AG04449 (cell line): ENCODE measurements at places on chromosomes 5 and 9.

DNA sequence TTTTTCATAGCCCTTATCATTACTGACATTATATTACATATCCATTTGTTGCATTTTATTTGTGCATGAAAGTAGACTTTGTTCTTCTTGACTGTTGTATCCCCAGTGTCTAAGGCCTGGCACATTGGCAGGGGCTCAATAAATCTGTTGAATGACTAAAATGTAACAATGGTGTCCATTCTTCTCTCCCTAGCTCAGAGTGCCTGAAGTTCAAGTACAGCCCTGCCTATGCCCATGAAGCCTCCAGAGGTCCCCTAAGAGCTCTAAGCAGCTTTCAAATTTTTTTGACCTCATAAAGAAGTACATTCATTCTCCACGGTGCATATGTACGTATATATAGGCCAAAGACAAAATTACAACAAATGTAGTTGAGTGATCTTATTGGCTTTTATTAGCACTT lies 4.2 kb upstream of the BSPRY start:
- no peak for DNase-seq

DNA sequence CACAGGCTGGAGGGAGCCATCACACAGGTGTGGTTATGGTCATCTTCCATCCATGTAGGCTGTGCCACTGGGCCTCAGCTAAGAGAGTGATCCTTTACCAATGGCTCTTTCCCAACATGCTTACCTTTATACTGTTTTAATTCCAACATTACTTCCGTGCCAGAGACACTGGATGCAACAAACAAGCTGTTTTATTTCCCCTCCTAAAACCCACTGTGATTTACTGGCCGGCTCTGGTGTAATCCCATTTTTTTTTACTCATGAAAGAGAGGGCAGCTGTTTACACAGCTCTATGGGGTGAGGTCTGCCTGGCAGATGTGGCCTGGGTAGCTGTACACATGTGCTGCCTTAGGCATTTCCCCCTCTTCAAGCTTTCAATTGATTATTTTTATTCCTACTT lies 58.5 kb downstream of the MACROH2A1 start:
- no peak for DNase-seq

- no peak for DNase-seq
These were observed 26.4 kb upstream of the RXRA start for GRCh38 chr9:134299883-134300282.

DNA sequence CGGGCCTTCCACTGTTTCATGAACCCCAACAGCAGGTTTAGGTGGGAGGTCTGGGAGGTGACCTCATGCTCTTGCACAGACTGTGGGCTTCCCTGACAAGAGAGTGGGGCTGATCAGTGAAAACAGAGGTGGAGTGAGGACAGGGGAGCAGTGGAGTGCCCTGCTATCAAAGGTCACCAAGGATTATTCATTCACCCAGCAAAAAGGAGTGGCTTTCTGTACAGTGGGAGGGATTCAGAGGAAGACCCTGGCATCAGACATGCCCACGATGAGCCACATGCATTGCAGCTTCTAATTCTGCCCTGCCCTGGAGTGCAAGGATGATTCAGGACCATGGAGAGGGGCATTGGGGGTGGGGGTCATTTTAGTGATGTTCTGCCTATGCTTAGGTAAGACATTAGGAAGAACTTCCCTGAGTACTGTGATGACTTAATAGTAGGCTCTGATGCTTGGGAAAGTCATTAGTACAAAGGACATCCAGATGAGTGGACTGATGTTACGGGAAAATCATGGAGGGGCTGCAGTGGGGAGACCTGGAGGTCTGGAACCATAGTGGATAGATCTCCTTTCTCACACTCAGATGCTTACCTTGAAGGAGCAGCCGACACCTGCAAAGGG lies 12.8 kb downstream of the TRAF1 start:
- DNase-seq: no peak

DNA sequence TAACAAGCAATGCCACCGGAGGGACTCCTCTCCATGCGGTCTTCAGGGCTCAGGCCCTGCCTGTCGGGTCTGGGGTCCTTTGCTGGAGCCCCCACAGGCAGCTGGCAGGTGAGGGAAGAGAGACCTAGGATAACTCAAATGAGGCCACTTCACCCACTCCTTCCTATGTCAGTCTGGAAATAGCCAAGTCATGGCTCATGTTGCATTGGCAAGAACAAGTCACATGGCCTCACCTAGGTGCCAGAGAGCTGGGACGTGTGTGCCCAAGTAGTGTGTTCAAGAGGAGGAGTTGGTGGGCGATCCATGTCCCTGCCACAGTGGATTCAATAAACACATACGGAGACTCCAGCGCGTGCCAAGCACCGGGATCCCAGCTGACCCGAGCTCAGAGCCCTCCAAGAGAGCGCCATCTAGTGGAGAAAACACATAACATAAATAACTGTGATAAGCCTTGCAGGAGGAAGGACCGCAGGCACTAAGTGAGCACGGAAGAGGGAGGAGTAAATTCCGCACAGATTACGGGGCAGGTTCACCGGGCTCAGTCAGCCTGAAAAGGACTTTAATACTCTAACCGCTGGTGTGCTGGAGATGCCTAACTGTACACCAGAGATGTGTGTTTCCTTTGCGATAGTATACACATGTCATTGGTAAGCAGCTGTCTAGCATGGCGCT lies 580.8 kb downstream of the CCDC171 start:
- no peak for DNase-seq

DNA sequence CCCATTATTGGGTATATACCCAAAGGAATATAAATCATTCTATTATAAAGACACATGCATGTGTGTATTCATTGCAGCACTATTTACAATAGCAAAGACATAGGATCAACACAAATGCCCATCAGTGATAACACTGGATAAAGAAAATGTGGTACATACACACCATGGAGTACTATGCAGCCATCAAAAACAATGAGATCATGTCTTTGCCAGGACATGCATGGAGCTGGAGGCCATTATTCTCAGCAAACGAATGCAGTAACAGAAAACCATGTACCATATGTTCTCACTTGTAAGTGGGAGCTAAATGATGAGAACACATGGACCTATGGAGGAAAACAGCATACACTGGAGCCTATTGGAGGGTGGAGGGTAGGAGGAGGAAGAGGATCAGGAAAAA lies 402.4 kb downstream of the CSNK1G3 start:
- no peak for DNase-seq

GRCh38 chr5:153774686-153775085 lies 264.0 kb downstream of the FAM114A2 start:
- DNase-seq: no peak

DNA sequence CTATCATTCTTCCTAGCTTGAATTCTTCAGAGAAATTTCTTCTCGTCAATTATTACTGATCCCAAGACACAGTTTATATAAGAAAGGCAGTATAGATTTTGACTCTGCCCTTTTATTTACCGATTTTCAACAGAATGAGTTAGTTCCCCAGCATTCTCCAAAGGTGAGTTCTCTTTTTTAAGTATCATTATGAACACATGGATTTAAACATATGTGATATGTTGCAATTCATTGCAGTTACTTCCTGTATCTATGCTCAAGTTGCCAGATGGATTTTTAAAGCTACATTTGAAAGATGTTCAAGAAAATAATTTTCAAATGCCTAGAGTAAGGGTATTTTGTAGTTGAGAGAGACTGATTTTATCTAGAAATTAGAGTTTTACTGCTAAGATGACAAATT lies 8.4 kb downstream of the WDR41 start:
- no peak for DNase-seq

DNA sequence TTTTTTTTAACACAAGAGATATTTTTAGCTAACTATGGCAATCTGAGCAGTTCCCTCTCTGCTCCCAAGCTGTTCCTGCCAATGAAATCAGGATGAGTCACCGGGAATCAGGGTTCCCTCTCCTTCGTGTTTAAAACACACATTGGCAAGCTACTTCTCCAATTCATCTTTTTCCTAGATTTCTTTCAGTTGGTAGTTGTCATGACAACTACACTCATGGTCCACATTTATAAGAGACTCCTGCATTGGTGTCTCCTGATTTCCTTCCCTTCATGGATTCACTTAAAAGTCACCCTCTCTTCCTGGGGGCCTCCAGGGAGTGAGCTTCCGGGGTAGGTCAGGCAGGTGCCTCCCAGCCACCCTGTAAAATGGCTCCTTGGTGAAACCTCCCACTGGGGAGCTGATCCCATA lies 72.3 kb upstream of the NIPAL4 start:
- DNase-seq: peak; percentile 94

DNA sequence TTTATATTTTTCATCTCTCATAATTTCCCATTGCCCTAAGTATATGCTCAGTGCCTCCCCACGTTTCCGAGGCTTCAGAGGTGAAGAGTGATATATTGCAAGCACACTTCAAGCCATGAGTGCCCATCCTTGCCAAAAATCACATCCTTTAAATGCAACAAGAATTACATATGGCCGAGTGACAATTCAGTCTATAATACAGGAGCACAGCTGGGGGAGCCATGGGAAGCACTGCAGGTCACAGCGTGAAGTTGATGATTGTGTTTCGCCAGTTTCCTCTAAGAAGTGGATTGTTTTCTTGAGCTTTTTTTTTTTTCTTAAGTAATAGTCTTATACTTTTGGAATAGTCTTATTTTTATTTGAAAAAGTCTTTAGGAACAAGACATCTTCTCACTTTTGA lies 61.1 kb downstream of the MTRR start:
- no peak for DNase-seq

- no peak for DNase-seq
These were observed 64.8 kb upstream of the RANBP6 start for GRCh38 chr9:6080154-6080716.

DNA sequence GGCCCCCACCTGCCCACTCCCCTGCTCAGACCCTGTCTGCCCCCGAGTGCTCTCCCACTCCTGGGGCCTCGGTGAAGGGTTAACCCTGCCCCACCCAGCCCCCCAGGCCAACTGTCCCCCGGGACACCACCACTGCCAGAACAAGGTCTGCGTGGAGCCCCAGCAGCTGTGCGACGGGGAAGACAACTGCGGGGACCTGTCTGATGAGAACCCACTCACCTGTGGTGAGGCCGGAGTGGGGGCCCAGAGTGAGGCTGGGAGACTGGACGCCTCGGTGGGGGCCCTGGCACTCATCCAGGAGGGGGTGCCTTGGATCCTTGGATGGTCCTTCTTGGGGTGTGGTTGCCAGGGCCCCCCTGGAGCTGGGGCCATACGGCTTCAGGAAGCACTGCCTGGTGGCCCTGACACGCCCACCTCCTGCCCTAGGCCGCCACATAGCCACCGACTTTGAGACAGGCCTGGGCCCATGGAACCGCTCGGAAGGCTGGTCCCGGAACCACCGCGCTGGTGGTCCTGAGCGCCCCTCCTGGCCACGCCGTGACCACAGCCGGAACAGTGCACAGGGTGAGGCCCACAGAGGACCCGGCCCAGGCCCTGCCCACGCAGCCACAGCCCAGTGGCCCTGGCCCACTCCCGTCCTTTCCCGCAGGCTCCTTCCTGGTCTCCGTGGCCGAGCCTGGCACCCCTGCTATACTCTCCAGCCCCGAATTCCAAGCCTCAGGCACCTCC lies 2.1 kb downstream of the MAMDC4 start:
- DNase-seq: no peak

DNA sequence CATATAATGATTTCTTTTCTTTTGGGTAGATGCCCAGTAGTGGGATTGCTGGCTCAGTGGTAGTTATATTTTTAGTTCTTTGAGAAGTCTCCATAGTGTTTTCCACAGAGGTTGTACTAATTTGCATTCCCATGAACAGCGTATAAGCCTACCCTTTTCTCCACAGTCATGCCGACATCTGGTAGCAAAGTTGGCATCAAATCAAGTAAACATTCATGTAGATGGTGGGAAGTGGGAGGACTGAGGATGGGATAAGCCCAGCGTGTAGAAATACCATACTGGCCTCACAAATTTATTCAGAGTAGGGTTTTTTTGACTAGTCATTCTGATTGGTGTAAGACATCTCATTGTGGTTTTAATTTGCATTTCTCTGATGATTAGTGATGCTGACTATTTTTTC lies 115.4 kb downstream of the EGFLAM start:
- DNase-seq: peak; percentile 7

GRCh38 chr5:34055667-34056066 lies 12.7 kb upstream of the C1QTNF3 start:
- no peak for DNase-seq

GRCh38 chr5:40223884-40224402 lies 455.8 kb upstream of the PTGER4 start:
- DNase-seq: peak; percentile 88

DNA sequence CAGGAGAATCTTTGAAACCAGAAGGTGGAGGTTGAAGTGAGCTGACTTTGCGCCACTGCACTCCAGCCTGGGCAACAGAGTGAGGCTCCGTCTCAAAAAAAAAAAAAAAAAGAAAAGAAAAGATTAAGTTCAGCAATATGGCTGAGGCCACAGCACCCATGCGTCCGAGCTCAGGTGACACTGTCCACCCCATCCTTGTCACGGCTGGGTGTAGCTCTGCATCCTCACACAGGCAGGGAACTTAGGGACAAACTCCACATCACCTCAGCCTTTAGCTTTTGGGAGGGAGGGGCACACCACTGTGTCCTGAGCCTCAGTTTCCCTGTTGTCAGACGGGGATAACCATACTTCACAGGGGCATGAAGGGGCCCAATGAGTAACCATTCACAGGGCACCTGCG lies 15.5 kb downstream of the FGD3 start:
- DNase-seq: no peak

DNA sequence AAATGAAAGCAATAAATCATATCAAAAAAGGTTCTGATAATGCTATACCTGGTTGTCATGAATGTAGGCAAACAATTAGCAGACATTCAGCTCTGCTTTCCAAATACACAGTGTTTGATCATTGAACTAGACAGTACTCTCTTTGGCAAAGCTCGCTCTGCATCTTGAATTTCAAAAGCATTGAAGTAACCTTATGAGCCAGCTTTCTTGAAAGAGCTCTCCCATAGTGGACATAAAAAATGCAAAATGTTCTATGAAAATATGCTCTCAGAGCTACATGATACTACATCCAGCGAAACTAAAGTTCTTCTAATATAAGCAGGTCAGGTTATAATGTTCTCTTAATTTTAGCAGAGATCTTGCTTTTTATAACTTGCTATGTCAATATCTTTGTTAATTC lies 533.4 kb downstream of the CSNK1G3 start:
- no peak for DNase-seq

DNA sequence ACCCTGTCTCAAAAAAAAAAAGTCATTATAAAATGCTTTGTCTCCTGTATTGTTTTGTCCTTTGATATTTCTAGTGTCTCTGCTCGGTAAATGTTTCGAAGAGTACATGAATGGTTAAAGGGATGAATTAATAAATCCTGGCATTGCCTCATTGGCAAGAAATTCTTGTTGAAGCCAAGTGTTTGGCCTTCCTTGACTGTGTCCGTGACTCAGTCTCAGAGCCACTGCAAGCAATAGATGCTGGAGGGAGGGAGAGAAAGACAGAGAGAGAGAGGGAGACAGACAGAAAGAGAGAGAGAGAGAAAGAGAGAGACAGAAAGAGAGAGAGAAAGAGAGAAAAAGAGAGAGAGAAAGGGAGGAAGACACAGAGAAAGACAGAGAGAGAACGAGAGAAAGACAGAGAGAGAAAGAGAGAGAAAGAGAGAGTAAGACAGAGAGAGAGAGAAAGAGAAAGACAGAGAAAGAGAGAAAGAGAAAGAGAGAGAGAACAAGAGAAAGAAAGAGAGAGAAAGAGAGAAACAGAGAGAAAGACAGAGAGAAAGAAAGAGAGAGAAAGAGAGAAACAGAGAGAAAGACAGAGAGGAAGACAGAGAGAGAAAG lies 72.5 kb upstream of the RXRA start:
- DNase-seq: no peak

- DNase-seq: no peak
These were observed 812 bp downstream of the DNAH5 start for GRCh38 chr5:13943676-13944075.
